ENCODE measurements at places on chromosomes 12 and 14.

- DNase-seq, result peak; percentile 44
Observed at GRCh38 chr14:96581902-96582301, 79.7 kb downstream of the PAPOLA start.

DNA sequence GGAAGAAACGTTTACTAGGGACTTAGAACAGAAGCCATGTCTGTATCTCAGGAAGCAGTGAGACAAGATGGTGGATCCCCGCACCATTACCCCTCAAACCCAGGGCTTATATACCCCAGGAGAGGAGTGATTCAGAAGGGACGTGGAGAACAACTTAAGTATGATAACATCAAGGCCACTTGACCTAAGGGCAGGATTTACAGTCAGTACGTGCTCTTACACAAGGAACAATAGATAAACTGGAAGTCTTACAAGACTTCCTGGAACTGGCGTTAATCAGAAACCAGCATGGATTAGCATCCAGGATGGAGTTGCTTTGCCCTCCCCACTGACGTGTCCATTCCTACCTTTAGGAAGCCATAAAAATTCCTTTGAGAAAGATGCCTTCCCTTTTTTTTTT lies 8.6 kb upstream of the ETFBKMT start:
- DNase-seq, result no peak

DNA sequence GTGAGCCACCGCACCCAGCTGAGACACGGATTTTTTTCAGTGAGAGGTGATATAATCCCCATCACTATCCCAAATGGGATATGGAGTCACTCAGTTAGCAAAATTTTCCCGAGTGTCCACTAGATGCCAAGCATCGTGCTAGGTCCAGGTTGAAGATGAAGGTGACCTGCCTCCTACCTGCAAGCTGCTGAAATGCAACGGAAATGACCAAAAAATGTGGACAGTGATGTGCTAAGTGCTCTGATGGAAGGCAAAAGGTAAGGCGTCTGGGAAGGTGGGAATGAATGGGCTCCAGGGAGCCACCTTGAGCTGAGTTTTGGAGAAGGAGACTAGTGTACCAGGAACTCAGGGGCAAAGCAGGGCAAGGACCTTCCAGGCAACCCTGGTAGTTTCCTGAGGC lies 64.6 kb downstream of the CALM1 start:
- DNase-seq, result no peak

- no peak for DNase-seq
Observed at GRCh38 chr12:18074001-18074400, 16.0 kb downstream of the RERGL start.

- DNase-seq, result peak; percentile 69
Observed at GRCh38 chr14:76138758-76139723, 12.7 kb upstream of the GPATCH2L start.

DNA sequence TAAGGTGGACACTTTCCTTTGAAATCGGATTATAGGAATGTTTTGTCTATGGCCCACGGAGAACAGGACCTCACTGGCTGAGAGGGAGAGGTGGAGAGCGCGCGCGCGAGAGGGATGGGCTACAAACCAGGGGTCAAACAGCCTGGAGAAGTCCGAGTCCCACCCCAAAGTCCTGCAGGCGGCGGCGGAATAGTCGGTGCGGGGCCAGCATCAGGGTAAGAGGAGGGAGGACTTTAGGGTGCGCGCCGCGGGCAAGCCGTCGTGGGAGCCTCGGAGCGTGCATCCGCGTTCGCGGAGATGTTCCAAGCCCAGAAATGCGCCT lies 3.3 kb upstream of the HOXC8 start:
- DNase-seq, result no peak

GRCh38 chr12:11158885-11159444 lies 12.0 kb upstream of the SMIM10L1 start:
- DNase-seq, result no peak

GRCh38 chr12:14845350-14845750 lies 2.0 kb upstream of the ART4 start:
- DNase-seq, result no peak

GRCh38 chr12:601976-602699 lies 61.1 kb downstream of the NINJ2 start:
- DNase-seq, result no peak

DNA sequence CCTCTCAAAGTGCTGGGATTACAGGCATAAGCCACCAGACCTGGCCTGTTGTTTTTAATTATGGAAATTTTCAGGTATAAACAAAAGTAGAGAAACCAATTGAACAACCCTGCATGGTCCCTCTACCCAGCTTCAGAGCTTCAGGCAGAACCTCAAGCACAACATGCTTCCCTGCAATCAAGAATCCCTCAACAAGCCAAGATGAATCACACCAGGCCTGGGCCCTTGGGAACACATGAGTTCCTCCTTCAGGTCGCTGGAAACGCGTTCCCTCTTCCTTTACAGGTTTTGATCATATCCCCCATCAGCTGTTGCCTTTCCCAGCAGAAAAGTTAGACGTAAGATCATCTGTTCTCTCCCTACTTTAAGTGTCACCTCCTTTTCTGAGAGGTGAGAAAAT lies 20.5 kb upstream of the CORO1C start:
- no peak for DNase-seq

- DNase-seq, result no peak
Observed at GRCh38 chr12:26717757-26718156, 115.2 kb downstream of the ITPR2 start.

DNA sequence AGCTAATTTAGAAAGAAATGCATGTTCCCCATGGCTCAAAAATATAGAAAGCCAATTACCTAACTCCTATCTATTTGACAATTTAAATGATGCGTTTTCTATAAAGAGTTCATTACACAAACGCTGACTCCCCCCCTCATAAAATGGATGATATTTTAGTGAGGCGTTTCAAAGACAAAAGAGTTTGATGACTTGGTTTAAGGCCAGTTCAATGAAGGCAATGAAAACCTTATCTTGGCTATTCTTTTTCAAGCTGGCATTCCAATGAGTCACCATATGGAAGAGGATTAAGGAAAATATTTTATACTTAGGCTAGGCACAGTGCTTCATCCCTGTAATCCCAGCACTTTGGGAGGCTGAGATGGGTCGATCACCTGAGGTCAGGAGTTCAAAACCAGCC lies 62.7 kb downstream of the HMGA2 start:
- no peak for DNase-seq

Data from ecto neural progenitor cell (in vitro differentiated cells).